NCI-H524 treated with DMSO at 0.1 percent for 48 hours (cell line): ENCODE measurements at places on chromosomes 1 and 21.

DNA sequence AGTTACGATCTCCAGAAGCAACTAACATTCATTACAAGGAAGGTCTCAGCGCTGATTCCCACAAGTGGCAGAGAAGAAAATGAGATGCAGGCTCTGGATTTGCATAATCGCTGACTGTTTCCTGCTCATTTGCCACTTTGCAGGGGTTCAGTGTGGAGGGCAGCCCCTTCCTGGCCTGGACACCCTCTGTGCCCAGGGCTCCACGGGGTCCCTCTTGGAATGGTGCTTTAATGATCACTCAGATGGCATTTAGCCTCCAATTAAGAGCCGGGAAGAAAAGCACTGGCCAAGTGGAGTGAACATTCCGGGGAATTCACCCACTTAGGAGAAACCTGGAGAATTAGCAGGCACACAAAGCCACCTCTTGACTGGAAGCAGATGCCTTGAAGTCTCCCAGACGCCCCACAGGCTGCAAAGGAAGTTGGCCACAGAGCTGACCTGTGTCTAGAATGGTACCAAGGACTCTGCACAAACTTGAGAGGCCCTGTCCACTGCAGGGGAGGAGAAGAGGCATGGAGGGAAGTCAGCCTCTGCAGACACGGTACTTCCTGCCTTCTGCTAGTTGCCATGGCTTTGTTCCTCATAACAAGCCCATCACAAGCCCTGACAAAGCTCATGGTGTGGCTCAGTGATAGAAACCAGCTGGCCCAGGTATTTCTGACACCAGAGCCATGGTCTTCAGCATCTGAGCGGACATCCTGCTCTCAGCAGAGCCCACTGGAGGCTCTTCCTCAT, 157.2 kb downstream of the KAZN start:
- DNase-seq, result no peak

DNA sequence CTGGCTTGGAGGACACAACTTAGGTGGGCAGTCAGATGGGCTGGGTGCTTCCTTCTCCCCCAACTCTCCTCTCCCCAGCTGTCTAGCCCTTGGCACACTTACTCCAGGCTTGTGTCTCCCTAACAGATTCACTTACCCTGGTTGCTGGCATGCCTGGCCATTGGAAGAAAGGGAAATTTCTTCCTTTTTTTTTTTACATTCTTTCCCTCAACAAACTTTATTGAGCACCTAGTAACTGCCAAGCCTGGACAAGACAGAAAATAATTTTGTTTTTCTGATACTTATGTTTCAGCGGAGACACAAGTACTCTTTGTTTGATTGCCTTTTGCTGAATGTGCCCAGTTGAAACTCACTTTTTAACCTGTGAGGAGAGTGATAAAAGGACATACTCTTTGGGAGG, 144.3 kb upstream of the KCNJ6 start:
- DNase-seq, result no peak

- DNase-seq, result no peak
These were observed 45.7 kb downstream of the CAPZB start for GRCh38 chr1:19439464-19440171.

DNA sequence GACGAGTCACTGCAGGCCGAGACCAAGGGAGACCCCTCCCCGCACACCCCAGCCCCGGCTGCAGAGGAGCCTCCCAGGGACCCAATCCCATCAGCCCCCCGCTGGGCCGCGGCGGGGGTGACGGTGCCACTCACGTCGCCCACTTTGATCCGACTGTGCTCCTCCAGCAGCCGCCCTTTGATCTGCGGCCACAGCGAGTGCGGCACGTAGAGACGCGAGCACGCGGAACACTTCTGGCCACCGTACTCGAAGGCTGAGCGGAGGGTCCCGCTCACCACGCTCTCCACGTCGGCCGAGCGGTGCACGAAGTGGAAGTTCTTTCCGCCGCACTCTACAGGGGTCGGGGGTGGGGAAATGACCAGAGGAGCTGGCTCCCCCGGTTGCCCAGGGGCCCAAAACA, 17.8 kb upstream of the TAS1R2 start:
- no peak for DNase-seq

- DNase-seq, result no peak
These were observed 115.1 kb downstream of the PROX1 start for GRCh38 chr1:214102907-214103306.

DNA sequence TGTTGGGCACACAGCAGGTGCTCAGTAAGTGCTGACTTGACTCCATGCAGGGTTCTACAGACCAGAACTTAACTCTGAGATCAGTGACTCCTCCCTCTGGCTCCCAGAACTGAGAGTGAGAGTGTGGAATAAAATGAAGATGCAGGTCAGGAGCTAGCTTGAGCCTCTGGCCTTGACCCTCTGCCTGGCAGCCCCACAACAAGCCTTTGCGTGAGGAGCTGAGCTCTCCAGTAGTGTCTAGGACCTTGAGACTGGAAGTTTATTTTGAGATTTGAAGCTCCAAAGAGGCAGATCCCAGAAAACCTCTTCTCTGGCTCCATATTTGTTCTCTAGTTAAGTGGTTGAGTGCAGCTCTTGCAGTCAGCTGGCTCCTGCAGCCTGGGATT, 3.4 kb upstream of the WNT2B start:
- no peak for DNase-seq

GRCh38 chr21:36567216-36567885, 87.4 kb upstream of the CLDN14 start:
- DNase-seq, result no peak

GRCh38 chr1:107479865-107480350, 339.1 kb downstream of the NTNG1 start:
- peak; percentile 15 for DNase-seq

DNA sequence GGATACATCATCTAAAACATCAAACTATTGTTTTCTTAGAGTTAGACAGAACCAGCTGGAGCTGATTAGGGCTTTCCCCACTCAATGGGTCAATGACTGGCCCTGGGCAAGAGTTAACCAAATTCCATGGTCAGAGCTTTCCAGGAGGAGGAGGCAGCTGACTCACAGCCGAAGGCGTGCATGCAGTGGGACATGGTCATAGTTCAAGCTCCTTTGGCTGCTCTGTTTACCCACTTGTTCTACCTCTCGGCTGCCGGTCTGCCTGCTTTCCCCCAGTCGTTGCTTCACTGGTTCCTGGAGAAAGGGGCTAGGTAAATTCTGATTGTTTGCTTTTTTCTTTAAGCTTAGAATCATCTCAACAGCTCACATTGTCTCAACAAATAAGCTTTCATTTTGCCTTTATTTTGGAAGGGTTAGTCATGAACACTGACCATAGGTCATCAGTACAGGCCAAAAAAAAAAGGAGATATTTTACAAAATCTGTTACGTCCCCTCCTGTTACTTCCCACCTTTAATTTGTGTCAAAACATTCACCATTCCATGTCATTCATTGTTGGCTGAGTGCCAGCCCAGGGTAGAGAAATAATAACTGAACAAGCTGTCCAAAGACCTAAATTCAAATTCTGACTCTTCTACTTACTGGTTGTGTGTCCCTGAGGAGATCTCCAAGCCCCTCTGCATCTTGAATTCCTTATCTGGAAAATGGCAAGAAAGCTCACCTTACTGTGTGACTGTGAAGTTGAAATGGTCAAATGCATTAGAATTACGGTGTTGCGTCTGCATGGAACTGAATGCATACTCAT, 12.0 kb downstream of the MAB21L3 start:
- no peak for DNase-seq

- peak; percentile 27 for DNase-seq
These were observed 107.8 kb downstream of the LYST start for GRCh38 chr1:235758931-235759330.

- no peak for DNase-seq
These were observed 2.7 kb upstream of the PRXL2B start for GRCh38 chr1:2583871-2584351.

DNA sequence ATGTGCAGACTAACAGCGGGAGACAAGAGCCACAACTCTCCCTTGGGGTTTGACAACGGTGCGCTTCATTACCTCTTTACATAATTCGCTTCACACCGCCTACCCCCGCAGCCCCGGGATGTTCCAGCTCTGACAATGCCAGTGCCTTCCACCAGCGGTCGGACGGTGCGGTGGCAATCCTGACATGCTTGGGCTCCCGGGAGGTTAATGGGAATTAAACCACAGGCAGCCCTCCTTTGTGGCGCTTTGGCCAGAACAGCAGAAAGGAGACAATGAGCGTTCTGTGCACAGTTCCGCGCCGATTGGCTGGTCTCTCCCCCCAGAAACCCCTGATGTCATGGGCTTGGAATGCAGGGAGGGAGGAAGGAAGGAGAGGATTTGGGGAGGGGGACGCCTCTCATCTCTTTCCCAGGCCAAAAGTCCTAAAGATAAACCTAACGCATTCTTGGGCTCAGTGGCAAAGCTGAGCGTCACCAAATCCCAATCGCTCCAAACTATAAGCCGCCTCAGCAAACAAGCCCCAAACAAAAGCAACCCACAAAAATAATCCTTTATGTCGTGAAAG, 1.3 kb downstream of the CNN3 start:
- peak; percentile 6 for DNase-seq

DNA sequence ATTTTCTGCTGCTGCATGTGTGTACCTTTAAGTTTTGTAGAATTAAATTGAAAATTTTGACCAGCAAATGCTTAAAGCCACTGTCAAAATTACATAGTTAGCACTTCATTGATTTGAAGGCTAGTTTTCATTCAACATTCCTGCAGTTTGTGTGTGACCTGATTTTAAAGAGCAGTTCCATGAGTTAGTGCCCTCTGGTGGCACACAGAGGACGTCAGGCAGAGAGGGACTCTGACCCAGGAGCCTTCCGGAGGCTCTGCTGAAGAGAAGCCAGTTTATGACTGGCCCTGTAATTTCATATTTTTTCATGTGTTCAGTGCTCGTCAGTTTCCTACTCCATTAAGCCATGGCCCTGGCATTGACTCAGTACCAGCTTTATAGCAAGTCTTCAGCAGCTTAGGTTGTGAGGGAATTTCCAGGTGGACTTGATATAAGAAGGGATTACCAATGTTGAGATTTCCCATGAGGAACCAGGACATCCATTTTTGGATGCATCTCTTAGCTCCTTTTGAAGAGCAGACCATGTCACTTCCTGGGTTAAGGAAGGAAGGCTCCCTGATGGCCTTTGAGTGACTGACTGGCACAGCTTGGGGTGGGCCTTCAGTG, 104.7 kb downstream of the CAMTA1 start:
- no peak for DNase-seq

DNA sequence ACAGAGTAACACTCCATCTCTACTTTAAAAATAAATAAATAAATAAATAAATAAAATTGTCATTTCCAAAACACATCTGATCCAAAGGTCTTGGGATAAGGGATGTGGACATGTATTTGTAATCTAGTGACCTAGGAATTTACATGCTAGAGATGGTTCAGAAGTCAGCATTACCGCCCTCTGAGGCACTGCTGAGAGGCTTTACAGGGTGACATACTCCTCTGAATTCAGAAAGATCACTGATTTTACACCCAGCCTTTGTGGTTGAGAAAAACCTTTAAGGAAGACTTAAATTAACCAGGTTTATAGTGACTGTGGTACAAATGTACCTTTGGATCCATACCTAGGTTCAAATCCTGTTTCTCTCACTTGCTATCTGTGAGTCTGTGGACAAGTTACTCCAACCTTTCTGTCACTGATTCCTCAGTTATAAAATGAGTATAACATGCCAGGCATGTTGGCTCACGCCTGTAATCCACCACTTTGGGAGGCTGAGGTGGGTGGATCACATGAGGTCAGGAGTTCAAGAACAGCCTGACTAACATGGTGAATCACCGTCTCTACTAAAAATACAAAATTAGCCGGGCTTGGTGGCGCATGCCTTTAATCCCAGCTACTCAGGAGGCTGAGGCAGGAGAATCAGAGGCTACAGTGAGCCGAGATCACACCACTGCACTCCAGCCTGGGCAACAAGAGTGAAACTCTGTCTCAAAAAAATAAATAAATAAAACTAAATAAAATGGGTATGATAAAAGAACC, 20.1 kb downstream of the OSBPL9 start:
- DNase-seq, result no peak

DNA sequence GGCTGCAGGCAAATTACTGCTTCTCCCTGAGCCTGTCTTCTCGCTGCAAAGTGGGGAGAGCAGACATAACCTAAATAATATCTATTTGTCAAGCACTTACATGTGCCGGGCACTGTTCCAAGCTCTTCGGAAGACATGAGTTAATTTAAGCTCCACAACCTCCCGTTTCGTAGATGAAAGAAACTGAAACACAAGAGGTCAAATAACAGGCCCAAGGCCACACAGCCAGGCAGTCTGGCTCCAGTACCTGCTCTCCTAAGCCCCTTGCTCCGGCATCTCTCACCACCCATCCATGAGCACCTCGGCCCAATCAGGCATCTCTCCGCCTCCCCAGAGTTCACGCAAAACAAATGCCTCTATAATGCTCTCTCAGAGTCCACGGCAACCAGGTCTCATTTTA, 65.4 kb downstream of the TAS1R2 start:
- no peak for DNase-seq

DNA sequence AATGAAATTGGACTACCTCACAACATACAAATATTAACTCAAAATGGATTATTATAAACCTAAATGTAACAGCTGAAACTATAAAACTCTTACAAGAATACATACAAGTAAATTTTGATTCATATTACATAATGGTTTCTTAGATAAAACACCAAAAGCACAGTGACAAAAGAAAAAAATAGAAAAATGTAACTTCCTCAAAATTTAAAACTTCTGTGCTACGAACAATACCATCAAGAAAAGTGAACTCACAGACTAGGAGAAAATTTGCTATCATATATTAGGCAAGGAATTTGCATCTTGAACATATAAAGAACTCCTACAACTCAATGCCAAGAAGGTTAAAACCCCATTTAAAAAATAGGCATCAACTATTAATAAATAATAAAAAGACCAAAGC, 31.2 kb downstream of the ANGPTL3 start:
- no peak for DNase-seq

DNA sequence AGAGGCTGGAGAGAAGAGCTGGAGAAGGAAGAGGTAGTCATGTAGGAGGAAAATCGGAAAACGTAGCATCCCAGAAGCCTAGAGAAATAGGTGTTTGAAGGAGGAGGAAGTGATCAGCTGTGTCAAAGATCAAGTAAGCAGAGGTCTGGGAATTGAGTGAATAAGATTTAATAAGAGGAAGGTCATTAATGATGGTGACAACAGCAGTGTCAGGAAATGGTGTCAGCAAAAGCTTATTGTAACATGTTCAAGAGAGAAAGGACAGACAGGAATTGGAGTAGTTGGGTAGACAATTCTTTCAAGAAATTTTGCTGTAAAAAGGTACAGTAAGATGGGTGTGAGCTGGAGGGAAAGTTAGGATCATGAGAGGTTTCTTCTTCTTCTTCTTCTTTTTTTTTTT, 41.6 kb upstream of the SLC6A9 start:
- no peak for DNase-seq
